K562 (cell line): ENCODE measurements at places on chromosomes 12 and 14.

- no peak for DNase-seq
Observed at GRCh38 chr12:28611115-28611435, 420.8 kb downstream of the CCDC91 start.

DNA sequence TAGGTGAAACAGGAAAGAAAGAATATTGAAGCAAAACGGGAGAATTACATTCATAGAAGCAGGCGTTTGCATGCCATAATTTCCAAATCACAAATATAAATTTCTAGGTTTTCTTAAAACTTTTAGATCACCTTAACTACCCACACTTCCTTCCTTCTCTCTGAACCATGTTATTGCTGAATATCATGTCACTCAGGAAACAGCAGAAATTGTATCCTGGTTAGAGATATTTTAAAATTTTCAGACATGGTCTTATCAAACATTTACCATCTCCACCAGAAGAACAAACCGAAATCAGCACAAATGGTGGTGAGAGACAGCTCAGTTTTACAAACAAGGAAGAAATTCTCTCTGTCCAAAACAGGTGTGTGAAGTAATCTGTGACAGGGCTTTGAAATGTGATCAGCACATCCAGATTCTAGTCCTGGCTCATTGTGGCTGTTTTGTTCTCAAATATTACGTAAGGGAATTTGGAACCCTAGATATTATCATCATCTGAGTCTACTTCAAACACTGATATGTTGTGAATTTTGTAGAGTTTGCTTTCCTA, 16.3 kb downstream of the TESPA1 start:
- no peak for DNase-seq

DNA sequence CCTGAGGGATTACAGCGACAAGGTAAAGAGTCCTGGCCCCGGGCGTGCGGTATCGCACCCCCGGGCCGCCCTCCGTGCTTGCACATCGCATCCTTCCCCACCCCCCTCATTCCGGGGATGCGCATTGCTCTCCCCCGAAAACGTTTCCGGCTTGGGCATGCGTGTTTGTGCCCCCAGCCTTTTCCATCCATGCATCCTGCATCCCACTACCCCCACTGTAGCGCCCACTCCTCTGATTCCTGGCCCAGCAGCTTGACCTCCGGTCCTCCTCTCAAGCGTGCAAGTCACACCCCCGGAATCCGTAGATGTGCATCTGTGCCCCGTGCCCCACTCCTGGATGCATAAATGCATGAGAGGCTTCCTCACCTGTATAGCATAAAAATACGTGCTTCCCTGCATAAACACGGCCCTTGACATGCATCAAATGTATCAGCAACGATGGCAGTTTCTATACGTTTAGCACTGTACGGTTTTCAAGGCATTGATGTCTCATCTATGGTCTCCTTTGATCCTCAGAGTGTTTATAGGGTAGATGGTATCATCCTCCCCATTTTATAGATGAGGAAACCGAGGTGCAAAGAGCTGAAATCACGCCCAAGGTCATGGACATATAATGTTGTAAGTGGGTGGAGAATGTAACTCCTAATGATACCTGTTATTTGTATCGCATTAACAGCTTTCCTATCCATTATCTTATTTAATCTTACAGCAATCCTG, 484 bp downstream of the RIC8B start:
- DNase-seq = no peak

- DNase-seq = no peak
Observed at GRCh38 chr12:18382236-18382885, 121.0 kb downstream of the PIK3C2G start.

GRCh38 chr12:124700810-124701592, 133.6 kb upstream of the NCOR2 start:
- no peak for DNase-seq

DNA sequence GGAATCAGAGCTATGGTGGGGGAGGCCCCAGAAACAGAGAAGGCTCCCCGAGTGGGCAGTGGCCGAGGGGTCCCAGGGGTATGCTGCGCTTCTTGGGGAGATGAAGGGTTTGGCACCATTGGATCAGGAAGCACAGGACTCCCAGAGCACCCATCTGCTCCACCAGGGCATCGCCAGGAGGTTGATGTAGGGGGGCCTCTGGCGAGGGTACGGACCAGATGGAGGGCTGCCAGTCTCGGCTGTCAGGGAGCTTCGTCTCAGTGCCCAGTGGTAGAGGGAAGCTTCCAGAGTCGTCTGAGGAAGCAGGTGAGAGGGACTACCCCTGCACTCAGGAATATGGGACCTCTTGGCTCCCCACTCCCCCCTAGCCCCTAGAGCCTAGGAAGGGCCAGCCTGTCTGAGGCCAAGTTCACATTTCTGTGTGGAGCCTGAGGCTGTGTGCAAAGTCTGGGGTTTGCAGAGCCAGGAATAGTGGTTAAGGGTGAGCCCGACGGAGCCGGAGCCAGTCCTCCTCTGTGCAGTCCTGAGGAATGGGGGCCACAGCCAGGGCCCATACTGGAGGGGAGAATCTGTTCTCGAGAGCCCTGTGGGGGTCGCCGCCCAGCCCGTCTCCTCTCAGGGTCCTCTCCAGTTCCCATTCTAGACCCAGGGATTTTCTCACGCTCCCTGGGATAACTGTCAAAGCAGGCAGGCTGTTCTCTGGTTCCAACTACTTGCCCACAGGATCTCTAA, 10.2 kb downstream of the SLC48A1 start:
- DNase-seq = no peak

DNA sequence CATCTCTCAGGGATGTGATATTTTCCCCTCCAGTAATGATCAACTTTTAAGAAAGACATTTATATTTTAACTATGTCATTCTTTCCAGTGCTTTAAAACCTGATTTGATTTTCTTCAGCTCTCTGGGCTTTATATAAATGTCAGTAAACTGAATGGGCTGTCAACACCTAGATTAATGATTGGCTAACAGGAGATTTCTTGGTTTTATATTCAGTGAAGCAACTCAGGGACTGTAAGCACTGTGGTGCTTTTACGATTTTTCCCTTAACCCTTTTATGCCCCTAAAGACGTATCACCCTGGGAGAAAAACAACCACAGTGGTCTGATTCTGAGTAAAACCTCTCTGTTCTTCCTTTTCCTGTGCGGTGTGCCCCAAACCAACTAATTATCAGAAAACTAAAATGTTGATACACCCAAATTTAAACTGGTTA, 38.0 kb downstream of the PTGER2 start:
- DNase-seq = no peak

DNA sequence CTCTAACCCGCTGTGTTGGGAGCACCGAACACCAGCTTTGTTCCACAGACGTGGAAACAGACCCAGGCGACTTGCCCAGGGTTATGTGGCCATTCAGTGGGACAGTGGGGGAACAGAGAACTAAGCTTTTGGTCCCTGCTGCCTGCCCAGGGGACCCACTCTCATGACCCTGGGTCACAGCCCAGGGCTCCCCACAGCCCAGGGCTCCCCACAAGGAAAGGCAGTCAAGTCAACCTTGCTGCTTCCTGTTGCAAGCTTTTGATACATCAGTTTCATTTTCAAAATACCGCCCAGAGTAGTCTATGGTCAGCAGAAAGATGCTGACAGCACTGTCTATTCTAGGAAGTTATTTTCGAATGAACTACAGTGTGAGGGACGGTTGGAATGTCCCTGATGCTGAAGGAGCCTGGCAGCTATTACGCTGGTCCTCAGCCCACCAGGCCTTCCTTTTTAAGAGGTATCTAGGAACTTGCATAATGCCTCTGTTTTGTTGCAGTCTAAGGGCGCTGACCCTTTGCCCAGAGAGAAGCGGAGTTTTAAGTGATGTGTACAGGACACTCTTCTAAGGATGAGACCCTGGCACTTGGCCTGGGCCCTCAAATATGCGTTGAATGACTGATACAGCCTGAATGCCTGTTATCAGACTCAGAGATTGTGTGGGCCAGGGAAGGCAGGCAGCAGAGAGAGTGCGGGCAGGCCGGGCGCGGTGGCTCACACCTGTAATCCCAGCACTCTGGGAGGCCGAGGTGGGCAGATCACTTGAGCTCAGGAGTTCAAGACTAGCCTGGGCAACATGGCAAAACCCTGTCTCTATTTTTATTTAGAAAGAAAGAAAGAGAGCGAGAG, 12.6 kb upstream of the TTC7B start:
- no peak for DNase-seq

DNA sequence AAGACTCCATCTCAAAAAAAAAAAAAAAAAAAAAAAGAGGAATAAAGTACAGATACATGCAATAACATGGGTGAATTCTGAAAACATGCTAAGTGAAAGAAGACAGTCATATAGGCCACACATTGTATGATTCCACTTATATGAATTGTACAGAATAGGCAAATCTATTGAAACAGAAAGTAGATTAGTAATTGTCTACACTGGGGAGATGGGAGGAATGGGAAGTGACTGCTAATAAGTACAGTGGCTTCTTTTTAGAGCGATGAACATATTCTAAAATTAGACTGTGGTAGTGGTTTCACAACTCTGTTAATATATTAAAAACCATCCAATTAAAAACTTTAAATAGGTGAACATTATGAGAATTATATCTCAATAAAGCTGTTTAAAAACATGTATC, 74.4 kb downstream of the ANKS1B start:
- no peak for DNase-seq

- peak; percentile 32 for DNase-seq
Observed at GRCh38 chr12:104177663-104178501, 37.7 kb upstream of the TXNRD1 start.

- no peak for DNase-seq
Observed at GRCh38 chr14:75119056-75119455, 7.8 kb downstream of the NEK9 start.

GRCh38 chr12:26936559-26937442, 980 bp downstream of the INTS13 start:
- peak; percentile 31 for DNase-seq

- no peak for DNase-seq
Observed at GRCh38 chr14:100840286-100841065, 14.6 kb downstream of the MEG3 start.

DNA sequence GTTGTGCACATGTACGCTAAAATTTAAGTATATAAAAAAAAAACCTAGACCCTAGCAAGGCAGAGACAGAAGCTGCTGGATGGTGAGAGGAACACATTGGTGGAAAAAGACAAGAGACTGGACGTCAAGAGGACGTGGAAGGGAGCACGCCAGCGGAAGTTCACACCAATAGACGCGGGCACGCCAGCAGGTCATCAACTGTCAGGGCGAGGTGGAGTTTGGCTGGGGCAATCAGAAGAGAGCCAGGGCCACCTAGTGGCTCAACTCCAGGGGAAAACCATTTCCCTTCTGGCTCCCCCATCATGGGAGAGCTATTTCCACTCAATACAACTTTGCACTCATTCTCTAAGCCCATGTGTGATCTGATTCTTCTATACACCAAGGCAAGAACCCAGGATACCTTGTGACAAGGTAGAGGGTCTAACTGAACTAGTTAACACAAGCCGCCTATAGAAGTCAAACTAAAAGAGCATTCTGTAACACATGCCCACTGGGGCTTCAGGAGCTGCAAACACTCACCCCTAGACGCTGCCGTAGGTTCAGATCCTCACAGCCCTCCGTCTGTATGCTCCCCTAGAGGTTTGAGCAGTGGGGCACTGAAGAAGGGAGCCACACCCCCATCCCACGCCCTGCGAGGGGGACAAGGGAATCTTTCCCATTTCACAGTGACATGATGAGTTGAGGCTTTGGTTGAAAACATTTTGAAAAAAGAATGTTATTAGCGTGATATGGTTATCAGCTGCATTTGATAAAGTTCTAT, 702.7 kb downstream of the TMTC2 start:
- DNase-seq = peak; percentile 48

GRCh38 chr14:25049093-25049567, 817 bp downstream of the STXBP6 start:
- no peak for DNase-seq

DNA sequence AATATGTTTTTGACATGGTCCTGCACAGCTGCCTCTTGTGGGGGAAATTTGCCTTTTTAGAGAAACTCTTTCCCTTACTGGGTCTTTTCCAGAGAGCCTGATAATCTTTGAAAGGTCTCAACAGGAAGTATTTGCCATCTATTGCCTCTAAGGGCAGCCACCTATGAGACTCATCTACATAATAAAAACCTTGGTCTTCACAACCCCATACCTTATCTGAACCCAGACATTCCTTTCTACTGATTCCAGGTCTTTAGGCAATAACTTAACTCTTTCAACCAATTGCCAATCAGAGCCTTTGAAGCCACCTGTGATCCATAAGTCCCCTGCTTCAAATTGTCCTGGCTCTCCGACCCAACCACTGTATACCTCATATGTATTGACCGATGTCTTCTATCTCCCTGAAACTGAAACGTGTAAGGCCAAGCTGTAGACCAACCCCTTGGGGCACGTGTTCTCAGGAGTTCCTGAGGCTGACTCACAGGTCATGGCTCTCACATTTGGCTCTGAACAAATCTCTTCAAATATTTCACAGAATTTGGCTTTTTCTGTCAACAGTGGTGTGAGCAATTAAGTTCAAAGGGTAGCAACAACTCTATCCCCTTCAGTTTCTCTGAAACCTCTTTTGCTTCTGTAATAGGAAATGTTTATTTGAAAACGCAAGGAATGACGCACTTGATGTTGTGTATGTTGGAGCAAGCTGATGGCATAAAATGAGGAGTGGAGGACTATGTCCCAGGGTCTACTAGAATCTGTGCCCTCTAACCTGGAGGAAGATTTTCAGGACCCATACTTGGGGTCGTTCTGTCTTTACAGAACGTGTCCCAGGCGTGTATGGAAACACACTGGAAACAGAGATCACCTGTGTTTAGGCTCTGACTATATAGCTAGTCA, 49.2 kb upstream of the EIF5 start:
- DNase-seq = no peak
